Mammary epithelial cell (primary cell): ENCODE measurements at places on chromosomes 13 and 19. TPM values are rescaled to one million over a fixed set of nuclear protein-coding genes. Genes with fewer than 3 reads are reported as not detected.

- no peak for DNase-seq
Observed at GRCh38 chr19:11551603-11552235, 7.3 kb downstream of the ELOF1 start.

- DNase-seq: no peak
Observed at GRCh38 chr13:84645196-84646012, 763.1 kb upstream of the SLITRK1 start.

The SHISA7 gene
- not detected for total RNA-seq

DNA sequence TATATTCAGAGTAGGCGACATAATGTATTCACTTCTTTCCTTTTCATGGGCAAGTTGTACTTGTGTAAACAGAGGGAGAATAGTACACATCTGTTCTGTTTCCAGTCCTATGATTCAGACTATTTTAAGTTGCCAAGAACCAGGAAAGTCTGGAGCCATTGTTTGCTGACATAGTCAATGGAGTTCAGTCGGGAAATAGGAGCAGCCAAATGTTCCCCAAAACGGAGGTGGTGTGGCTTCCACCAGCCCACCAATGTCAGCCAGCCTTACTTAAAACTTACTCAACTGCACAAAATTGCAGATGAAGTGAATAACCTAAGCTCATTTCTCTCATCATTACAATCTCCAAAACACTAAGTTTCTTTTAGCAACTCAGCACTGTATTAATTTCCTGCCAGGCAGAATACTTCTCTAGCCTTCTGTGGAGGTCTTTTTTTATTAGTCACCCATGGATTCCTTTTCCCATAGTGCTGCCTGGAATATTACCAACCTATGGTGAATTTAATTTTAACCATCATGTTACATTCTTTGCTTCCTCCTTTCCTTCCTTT lies 22.3 kb upstream of the CSNK1A1L start:
- no peak for DNase-seq

The ZNF112 gene
- total RNA-seq: 6.5 TPM

DNA sequence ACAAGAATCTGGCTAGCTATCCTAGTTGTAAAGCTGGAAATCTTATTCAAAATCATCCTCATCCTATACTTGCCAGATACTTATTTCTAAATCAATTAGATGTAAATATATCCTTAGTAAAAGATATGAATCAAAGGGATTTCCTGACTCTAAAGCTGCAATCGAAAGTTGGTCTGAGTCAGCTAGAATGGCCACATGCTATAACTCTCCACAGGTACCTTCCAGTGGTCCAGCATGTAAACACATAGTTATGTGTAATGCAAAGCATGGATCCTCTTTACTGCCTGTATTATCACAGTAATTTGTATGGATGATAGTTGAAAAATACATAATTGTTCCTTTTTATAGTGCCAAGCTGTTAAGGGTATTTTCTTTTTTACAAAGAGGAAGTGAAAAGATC lies 27.4 kb downstream of the SLITRK6 start:
- DNase-seq: peak; percentile 62

The TM9SF2 gene
- total RNA-seq: 143 TPM

- DNase-seq: no peak
Observed at GRCh38 chr19:18865106-18865972, 30.6 kb downstream of the CERS1 start.

The ZNF564 gene
- total RNA-seq: 5.5 TPM

GRCh38 chr13:27018882-27019281 lies 152.7 kb downstream of the USP12 start:
- DNase-seq: no peak

GRCh38 chr19:17957149-17957849 lies 9.6 kb upstream of the KCNN1 start:
- DNase-seq: no peak

The C1QTNF9 gene
- not detected in 2 replicates for total RNA-seq

The IZUMO4 gene
- total RNA-seq: 1.2 TPM

DNA sequence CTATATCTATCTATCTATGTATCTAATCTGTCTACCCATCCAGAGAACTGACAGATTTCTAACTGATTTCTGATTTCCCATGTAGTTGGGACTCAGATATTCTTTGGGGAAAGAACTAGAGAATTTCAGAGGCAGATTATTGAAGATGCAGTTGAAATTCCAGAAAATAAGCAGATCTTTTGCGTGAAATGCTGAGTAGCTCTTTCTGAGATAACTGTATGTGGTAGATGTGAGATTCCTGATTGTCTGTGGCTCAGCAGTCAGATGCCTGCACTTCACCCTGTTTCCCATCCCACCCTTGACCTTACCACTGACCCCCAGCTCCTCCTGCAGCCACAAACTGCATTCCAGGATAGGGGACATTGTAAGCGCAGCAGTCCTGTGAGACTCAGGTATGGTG lies 61.5 kb downstream of the DGKH start:
- no peak for DNase-seq

DNA sequence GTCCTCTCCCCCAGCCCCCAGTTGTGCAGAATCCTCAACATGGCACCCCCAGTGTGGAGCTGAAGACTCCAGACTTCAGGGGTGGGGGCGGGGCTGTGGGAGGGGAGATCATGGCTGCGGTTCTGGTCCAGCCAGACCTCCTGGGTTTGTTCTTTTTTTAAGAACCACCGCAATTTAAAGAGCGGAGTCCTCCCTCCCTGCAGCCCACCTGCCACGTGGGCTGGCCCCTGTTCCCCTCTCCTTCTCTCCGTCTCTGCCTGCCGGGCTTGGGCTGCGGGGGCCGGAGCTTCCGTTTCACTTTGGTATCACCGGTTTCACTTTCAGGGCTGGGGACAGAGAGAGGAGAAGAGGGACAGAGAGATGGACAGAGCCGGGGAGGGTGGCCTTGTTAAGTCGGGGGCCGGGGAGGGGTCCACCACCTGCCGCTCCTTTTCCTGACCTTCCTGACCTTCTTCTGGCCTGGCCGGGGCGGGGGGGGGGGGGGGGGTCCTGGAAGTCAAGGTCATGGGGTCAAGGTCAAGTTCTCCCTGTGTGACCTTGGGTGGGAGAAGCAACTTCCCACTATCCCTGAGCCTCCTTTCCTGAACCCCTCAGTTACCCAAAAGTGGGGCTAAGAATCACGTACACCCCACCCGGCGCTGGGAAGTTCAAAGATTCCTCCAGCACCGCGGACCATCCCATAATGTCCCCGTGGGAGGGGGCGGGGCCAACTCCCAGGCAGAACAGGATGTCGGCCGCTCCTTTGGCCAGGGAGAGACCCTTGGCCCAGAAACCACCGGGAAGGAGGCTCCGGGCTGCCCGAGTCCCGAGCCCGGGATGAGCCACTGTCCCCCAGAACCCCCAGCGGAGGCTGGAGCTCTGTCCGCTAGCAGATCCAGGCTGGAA lies 11.3 kb upstream of the ZBTB7A start:
- no peak for DNase-seq

The OR7C1 gene
- total RNA-seq: not detected

DNA sequence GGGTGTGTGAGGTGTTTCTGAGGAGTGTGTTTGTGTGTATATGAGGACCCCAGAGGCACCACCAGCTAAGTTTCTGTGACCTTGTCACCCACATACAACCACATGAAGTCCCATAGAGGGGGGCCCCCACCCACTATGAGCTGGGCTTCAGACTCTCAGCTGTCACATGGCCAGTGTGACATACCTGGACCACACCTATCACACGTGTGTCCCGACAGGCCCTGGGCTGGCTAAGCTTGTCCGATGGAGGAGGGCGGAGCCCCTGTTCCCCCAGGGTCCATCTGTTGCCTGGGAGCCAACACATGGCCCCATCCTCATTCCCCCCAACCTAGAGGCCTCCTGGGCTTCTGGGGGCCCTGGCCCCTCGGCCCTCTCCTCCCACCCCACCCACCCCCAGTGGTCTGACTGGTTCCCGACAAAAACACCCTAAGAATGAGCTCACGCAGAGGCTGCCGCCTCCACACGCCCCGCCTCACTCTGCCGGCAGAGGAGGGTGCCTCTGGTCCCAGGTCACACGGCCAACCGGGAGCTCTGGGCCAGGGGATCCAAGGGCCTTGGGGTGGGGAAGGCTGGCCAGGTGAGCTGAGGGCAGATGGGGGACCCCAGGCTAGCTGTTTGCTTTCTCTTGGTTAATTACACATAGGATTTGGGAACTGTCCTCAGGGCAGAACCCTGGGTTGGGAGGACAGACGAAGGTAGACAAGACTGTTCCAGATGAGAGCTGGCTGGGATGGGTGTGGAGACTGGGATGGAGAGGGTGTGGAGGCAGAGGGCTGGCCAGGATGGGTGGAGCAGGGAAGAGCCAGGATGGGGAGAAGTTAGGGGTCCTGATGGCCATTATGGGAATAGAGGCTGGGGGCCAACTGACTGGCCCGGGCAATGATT lies 4.3 kb downstream of the KLC3 start:
- peak; percentile 37 for DNase-seq

DNA sequence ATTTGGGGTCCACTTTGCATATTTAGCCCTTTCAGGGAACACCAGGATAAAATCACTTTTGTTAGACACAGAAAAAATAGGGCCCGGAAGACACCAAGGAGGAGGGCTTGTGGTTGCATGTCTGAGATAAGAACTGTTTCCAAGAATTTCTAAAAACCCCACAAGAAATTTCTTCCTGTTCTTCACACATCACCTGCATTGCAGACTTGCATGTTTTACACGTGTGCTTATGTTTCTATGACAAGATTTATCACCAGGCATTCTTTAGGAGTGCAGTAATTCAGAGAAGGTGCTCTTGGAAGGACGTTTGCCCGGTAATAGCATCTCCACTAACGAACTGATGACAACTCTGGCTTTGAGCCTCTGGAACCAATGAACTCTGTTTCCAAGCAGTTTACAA lies 7.1 kb upstream of the ACTL9 start:
- DNase-seq: no peak

The ZNF486 gene
- 8.8 TPM for total RNA-seq

DNA sequence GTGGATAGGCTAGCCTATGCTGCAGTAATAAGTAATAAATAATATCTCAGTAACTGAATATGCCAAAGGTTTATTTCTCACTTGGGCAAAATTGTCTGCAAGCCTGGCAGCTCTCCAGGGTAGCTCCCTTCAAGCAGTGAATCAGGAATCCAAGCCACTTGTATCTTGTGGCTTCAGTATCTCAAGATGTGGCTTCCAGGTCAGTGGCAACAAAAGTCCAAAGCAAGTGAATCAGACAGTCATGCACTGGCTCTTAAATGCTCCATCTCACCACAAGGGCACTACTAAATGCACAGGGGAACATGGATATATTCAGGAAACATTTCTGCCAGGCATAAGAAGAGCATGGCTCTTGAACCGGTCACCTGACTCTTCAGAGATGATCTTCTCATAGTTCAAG lies 126.3 kb downstream of the KCTD12 start:
- peak; percentile 1 for DNase-seq

The ZSCAN1 gene
- total RNA-seq: not detected

DNA sequence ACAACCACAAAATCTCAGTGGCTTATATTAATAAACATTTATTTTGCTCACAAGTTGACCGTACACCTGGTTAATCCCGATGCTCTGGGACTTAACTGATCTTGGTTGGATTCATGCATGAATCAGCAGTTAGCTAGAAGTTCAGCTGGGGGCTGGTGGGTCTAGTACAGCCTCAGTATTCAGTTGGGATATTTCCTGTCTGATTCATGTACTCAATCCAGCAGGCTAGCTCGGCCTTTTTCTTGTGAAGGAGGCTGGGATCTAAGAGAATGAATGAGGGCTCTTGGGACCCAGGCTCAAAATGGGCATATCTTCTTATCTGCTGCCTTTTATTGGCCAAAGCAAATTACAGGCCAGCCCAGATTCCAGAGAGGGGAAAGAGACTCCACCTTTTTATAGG lies 178.8 kb downstream of the KCTD12 start:
- no peak for DNase-seq

GRCh38 chr13:45048890-45049407 lies 59.6 kb downstream of the GPALPP1 start:
- no peak for DNase-seq

The TJP3 gene
- total RNA-seq: 0.54 TPM in 1 of 2 replicates, not detected in the other

The HPN gene
- total RNA-seq: not detected in 2 replicates

The TNFSF9 gene
- total RNA-seq: 9.5 TPM

DNA sequence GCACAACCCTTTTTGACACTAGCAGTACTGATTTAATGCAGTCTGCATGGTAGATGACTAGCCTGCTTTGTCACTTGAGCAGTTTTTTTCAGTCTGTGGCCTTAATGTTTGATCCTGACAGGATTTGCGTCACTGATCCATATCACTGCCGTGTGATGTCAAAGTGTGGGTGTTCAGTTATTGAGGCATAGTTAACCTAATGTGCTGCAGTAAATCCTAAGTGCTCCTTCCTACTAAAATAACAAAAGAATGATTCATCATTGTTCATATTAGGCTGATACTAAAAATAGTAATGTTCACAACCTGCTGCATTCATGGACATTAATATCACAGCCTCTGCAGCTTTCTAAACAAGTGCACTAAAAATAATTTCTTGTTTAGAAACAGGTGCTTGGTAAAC lies 121.9 kb upstream of the MLNR start:
- DNase-seq: peak; percentile 94

The GSX1 gene
- not detected in 2 replicates for total RNA-seq

GRCh38 chr19:17767559-17767958 lies 16.3 kb downstream of the FCHO1 start:
- DNase-seq: no peak

GRCh38 chr13:33644581-33645543 lies 173.1 kb upstream of the RFC3 start:
- DNase-seq: peak; percentile 39

- no peak for DNase-seq
Observed at GRCh38 chr13:26589226-26589625, 31.7 kb downstream of the WASF3 start.

DNA sequence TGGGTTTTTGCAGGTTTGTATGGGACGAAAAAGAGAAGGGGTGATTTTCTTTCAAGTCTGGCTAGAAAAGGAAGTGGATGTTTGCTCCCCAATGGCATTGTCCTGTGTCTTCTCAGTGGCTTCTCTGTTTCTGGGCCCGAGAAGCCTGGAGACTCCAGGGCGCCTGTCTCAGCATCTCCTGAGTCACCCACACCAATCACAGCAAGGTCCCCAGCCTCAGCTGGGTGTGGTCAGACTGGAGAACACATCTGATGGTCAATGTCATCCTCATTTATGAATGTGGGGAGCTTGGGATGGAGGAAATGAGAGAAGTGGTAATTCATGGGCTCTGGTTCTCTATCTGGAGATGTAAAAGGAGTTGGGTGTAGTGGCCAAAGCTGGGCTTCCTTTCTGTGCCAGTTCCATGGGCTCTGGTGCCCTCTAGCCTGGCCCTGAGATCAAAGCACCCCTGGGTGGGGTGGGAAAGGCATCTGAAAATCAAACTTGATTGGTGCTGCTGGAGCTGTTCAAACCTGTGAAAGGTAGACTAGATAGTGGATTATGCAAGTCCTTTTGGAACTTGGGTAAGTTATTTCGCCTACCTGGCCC lies 13.4 kb downstream of the RASL11A start:
- no peak for DNase-seq

- peak; percentile 30 for DNase-seq
Observed at GRCh38 chr13:109776575-109776974, 9.8 kb downstream of the IRS2 start.

The CD177 gene
- 1.7 TPM for total RNA-seq

- no peak for DNase-seq
Observed at GRCh38 chr13:50521831-50522149, 321.7 kb downstream of the DLEU7 start.

- no peak for DNase-seq
Observed at GRCh38 chr19:49165865-49166301, 8.3 kb downstream of the TRPM4 start.

The ZNF816 gene
- total RNA-seq: 10.8 TPM

GRCh38 chr13:22223411-22223810 lies 552.5 kb downstream of the FGF9 start:
- DNase-seq: no peak

The LILRA2 gene
- total RNA-seq: not detected

The APOE gene
- 11.9 and 18.2 TPM in 2 replicates for total RNA-seq
